ENCODE measurements at places on chromosomes 7 and 10.

DNA sequence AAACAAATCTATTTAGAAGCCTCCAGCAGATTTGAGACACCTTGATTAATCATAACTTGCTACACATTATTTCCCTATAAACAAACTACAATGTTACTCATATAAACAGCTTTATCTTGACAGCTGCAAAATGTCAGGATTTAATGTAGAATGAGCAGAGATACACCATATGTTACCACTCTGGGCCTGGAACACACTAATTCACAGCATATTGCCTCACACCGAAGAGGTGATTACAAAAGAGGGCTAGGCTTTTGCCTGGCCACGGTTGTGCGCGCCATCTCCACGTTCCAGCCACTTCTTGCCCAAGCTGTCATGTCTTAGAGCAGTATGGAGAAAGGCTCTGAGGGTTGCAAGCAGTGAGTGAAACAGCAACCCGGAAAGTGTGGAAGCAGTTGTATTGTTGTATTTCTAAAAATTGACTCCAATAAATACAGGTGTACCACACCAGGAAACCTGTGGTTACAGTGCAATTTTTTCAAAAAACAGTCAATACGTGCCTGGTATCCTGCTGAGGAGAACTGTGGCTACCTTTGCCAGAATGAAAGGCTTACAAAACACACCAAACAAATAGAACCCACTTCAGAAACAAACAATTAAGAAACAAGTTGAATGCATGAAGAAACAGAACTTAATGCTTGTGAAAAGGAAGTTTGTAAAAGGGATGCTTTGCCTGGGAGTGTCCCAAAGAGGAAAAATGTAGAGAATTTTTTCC lies 498.1 kb downstream of the PLXNA4 start:
- DNase-seq: no peak

DNA sequence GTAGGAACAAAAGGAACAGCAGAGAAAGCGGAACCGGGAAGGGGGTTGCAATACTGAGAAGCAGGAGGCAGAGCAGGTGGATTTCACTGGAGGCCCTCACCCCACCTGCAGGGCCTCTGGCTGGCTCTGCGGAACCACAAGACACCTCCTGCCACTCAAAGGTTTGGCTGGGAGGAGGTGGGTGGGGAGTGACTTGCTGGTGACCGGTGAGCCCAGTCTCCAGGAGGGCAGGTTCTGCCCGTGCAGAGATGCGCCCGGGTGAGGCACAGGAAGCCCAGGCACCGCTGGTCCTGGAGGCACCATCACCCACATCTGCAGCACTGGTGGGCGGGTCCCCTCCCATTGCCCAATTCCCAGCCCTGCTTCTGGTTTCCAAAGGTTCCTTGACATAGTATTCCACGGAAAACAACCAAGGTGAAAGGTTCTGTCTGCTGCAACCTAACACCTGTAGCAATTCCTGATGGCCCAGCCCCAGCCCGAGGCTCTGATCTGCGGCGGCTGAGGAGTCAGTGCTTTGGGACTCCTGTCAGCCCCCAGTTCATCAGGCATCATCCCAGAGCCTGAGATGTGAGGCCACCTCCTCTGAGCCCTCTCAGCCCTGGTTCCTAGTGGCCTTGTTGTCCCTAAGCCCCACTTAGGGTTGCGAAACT lies 64.4 kb downstream of the CALML3 start:
- no peak for DNase-seq

DNA sequence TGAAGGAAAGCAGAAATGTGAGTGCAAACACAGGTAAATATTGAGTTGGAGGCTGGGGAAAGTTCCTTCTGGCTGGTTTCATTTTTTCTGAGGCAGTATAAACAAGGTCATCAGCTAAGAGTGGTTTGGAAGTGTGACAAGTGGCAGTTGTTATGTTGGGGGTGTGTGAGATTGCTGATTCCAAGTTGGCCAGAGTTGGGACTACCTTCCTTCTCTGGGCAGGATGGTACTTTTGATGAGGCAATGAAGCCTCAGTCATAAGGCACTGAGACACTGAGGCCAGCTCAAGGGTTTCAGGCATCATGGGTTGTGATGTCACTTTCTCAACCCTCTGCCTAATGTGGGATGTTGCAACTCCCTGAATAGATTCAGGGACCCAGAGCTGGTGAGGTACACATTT lies 8.2 kb upstream of the PTTG1IP2 start:
- no peak for DNase-seq

DNA sequence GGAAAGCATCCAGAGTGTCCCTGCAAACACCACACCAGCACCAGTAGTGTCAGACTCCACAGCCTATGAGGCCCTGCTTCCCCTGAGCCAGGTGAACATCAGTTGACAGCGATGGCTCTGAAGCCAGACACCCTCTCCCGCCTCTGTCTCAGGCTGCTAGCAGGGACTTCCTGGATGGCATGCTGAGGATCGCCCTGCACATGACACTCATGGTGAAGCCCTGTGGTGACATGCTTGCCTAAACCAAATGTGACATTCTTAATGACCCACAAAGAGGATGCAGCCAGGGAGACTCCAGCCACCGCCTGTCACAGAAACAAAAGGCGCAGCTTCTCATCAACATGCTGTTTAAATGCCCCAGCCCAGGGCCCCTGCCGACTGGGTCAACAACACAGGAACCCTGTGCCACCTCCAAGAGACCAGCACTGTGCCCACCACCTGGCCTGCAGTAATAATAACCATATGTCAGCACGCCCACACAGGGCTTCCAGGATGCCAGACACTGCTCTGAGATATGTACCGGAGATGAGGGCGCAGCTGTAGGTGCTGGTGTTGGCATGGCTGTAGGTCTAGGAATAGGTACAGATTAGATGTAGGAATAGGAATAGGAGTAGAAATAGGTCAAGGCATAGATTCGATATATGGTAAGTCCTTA lies 81.3 kb downstream of the GRID1 start:
- DNase-seq: no peak

DNA sequence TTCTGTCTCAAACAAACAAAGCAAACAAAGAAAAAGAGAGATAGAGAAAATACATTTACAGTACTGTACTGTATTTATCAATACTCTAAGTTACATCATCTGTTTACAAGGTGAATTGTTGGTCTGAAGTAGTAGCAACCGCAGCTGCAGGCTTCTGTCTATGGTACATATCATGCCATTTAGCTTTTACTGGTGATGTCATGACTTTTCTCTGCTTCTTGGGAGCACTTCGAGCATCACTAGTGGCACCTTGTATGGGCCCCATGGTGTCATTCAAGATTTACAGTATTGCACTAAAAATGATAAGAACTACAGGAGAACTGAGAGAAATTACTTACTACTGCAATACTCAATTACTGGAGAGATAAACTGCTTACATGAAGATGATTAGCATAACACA lies 826.9 kb downstream of the CNTNAP2 start:
- DNase-seq: no peak

DNA sequence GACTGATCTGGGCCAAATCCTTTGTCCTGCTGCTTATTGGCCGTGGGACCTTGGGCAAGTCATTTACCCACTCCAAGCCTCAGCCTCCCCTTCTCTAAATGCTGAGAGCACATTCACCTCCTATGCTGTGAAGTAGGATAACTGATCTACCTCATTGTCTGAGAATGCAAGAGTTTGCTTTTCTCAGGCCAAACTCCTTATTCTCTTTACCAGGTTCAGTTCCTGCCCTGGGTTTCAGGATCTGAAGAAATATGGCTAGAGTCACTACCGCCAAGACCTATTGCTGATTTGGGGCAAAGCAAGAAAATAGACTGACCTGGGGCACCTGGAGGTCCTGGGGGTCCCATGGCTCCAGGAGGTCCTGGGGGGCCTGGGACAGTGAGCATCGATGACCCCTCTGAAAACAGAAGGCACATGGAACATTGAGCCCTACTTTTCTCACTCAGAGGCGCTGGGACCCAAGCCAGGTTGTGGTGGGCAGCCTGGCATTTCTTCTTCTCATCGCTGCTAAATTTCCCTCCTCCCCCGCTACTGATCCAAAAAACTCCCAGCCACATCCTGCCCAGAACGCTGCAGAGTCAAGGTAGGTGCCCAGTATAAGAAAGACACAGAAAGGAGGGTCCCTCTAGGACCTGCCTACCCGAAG lies 42.4 kb downstream of the COL17A1 start:
- DNase-seq: peak; percentile 22

GRCh38 chr7:81725812-81726127 lies 44.1 kb downstream of the HGF start:
- DNase-seq: peak; percentile 86

DNA sequence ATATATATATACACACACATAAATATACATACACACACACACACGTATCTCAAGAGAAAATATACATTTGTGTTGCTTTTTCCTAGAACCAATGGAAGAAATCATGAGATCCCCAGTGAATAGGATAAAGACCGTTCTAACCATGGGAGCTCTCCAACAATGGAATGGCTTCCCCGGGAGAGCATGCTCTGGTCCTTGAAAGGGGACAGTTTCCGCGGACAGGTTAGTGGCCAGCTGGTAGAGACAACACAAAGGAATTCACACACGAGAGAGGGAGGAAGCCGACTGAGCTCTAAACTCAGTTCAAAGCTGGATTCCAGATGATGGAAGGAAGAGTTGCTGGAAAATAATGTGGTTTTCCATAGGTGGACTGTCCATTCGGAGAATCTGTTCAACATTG lies 72.7 kb downstream of the SLC37A3 start:
- DNase-seq: no peak

DNA sequence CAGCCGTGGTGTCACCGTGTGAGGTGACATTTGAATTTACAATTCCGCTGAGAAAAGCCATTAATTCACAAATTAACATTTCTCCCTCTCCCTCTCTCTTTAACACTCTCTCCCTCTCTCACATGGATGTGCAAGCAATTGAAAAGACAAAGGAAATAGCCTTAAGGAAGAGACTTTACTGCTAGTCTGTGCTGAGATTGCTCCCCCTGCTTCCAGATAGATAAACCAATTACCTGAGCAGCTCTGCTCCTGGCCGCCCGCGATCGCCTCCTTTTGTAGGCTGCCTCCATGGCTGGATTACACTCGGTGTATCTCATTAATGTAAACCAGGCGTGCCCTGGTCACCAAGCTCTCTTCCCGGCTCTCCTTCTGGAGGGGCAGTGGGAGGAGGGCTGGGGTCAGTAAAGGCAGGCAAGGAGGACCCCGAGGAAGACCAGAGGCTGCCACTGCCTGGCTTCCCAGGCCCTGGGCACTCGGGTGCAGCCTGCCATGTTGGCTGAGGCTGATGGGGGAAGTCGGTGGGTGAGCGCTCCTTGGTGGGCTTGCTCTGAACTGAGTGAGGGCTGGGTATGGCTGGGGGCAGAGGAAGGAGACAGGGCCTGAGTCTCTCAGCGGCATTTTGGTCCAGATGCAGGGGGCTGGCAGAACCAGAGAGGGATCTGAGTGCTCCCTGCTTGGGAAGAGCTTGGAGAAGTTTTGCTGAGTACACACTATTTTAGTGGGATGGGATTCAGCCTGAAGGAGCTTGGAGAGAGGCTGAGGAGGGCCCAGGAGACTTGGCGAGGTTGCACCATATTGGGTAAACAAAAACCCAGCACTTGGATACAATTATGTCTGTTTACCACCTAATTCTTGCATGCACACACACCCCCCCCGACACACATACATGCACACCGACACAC lies 42.9 kb downstream of the PAX2 start:
- no peak for DNase-seq

GRCh38 chr7:142383841-142384492 lies 126.1 kb upstream of the PRSS58 start:
- DNase-seq: no peak

DNA sequence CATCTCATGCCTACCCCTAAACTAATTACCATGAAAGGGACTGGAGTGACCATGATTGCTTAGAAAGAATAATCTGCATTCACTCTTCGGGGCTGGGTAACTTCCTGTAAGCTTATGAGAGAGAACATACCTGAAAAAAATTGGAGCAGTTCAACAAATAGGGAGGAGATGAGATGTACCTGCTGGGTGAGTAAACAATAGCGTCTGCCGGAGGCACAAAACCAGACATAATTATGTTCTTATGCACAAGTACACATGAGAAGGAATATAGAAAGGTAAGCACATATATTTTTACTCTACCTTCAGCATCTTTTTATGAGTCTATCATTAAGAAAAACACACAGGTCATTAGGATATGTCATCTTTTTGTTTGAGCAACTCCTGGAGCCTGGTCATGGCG lies 224.6 kb upstream of the FERD3L start:
- no peak for DNase-seq

GRCh38 chr10:30577048-30577447 lies 52.5 kb downstream of the LYZL2 start:
- no peak for DNase-seq

DNA sequence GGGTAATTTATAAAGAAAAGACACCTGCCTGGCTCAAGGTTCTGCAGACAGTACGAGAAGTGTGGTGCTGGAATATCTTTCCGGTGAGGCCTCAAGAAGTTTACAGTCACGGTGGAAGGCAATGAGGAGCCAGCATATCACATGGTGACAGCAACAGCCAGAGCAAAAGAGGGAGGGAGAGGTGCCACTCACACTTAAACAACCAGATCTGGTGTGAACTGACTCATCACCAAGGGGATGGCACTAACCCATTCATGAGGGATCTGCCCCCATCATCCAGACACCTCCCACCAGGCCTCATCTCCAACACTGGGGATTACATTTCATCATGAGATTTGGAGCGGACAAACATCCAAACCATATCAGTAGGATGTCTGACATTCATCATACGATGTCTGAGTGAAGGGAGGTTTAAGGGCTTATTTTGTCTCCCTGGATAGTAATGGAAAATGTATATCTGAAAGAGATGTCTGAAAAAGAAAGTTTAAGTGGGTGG lies 23.5 kb upstream of the KBTBD2 start:
- DNase-seq: no peak

DNA sequence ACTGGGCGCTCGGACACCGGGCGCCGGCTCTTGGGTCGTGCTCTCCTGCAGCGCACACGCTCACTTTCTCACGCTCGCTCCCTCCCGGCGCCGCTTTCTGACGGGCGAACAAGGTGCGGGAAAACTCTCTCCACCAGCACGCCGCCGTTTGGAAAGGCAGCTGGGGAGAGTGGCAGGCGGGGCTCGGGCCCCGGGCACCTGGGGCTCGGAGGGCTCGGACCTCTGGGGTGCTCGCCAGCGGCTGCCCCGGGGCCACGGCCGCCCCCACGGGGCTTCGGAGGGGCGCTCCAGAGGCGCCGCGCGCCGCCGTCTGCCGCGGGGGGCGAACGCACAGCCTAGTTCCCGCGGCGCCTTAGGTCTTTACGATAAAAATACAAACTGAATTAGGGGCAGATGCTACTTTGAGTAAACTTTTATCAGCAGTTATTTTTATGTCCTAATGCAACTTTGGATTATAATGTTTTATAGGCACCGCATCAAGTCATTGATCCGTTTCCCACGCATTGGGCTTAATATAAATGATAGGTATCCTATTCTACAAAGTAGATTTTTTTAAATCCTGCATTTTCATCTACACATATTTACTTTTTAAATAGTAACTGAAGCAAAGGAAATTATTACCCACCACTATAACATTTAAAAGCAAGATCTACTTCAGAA lies 535 bp upstream of the EPC1 start:
- DNase-seq: no peak

DNA sequence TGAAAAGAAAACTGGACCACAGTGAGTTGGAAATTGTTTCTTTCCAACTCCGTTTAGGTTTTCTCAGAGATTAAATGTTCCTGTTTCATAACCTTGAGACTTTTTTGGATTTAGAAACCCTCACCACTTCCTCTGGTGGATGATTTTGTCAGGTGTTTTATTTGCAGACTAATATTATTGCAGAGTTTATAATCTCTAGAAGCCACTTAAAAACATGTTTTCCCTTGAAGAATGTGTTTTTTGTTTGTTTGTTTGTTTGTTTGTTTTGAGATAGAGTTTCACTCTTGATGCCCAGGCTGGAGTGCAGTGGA lies 520 bp upstream of the MICU1 start:
- no peak for DNase-seq
